ENCODE measurements at places on chromosomes 1 and 21.

DNA sequence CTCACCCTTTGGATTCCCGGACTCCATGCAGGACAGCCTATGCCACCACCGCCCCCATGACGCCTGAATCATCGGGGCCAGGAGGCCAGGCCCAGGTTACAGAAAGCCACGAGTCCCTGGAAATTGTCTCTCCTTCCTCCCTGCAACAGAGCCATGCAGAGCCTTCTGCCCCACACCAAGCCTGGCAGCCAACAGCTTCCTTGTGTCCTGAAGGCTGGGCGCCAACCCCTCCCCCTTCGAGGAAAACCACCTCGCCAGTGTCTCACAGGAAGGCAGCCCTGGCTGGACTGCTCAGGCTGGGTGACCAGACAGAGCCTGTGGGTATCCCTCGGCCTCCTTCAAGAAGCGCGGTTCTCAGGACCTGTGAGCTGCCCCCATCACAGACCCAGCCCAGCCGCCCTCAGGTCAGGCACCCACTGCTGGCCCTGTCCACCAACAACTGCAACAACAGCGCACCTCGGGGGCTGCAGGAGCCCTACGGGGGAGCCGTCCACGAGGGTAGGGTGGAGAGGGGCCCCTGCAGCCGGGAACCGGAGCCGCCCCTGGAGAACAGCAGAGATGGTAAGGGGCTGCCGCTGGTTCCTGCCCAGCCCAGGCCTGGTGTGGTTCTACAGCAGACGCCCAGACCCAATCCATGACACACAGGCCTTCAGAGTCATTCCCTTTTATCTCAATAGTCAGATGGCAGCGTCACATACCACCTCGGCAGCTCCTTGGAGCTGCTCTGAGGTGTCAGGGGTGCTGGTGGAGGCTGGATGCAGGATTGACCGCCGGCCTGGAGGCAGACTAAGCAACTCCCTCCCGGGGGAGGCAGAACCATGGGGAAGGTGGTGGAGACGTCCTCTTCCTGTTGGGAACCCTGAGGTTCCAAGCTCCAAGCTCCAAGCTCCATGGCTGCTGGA lies 23.7 kb downstream of the KIAA1614 start:
- no peak for DNase-seq

GRCh38 chr1:10824821-10825540 lies 28.5 kb upstream of the CASZ1 start:
- DNase-seq, result no peak

- no peak for DNase-seq
These were observed 180.3 kb upstream of the DMRTA2 start for GRCh38 chr1:50603274-50604271.

- no peak for DNase-seq
These were observed 98.5 kb downstream of the ATP5PO start for GRCh38 chr21:33817138-33817537.

DNA sequence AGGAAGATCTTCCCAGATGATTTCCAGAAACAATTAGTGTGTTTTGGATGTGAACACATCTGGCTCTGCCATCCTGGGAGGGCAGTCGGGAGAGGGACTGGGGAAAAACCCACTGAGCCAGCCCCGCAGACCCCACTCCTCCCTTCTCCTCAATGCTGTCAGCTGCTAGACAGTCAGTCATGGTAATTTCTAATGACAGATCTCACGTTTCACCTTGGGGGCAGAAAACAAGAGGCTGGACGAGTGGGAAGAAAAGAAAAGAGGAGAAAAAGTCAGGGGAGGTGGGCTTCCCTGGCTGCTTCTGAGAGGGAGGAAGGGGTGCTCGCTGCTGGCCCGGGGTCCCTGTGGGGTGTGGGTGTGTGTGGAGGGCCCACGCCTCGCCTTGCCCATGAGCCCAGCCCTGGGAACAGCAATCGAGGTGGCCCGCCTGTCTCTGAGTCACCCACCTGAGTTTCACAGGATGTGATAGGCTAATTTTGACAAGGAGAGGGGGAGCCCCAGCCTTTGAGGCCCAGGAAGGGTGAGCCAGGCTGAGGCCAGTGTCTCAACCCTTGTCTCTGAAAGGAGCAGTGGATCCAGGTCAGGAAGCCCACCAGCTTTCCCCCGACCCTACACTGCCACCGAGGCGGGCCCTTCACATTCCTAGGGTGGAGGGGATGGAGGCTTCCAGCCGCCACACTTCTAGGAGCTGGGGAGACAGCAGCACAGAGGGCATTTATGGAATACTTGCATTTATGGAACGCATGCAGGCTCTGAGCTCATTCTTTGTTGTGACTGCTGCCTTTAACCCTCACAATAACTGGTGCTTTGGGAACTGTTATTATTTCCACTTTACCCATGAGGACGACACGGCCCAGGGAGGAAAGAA lies 49.1 kb upstream of the IFNLR1 start:
- peak; percentile 78 for DNase-seq

- DNase-seq, result peak; percentile 91
These were observed 33.0 kb upstream of the H6PD start for GRCh38 chr1:9201401-9202239.

- DNase-seq, result peak; percentile 86
These were observed 55.5 kb upstream of the PSEN2 start for GRCh38 chr1:226814751-226815537.

DNA sequence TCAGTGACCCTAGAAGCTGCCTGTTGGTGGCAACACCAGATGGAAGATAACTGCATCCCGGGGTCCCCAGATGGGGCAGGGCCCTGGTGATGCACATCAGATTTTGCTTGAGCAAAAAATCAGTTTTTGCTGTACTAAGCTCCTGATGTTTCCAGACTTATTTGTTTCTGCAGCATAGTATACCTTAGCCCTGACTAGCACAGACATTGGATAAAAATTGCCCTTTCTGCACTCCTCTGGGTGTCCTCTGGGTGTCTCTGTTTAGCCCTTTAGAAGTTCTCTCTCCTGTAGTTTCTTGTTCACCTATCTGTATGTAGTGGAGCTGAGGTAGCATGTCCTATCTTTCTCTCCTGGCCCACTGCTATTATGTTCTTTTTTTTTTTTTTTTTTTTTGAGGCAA lies 30.3 kb upstream of the PLA2G2C start:
- DNase-seq, result no peak

- DNase-seq, result no peak
These were observed 117.7 kb downstream of the EIF4G3 start for GRCh38 chr1:21059021-21059420.

DNA sequence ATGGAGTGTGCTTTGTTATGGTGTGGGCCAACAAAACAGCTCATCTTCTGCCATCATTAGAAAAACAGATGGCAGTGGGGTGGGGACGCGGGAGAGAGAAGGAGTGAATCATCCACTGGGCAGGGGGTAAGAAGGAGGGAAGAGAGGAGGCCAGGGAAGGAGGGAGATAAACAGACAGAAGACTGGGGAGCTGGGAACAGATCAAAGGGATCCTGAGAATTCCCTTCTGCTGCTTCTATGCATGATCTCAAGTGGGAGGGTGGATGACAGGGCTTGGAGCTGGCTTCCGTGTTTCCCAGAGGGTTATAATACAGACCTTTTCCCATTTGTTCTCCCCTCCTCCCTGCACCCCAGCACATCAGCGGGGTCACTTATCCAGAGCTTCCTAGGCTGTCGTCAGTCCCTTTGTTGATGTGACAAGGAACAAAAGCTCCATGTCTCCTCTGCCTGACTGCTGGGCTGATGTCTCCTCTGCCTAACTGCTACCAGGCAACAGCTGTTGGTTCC lies 338.6 kb downstream of the PAPPA2 start:
- DNase-seq, result no peak

DNA sequence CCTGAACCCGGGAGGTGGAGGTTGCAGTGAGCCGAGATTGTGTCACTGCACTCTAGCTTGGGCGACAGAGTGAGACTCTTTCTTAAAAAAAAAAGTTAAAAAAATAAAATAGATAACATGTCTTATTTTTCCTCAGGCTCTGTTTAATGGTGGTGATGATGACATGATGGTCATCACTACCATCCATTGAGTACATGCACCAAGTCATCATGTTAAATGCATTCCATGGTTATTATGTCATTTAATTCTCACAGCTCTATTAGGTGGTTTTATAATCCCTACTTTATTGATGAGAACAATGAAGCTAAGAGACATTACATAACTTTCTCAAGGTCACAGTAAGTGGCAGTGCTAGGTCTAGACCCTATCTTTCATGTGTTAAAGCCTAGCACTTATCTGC lies 34.4 kb upstream of the MAB21L3 start:
- DNase-seq, result no peak

DNA sequence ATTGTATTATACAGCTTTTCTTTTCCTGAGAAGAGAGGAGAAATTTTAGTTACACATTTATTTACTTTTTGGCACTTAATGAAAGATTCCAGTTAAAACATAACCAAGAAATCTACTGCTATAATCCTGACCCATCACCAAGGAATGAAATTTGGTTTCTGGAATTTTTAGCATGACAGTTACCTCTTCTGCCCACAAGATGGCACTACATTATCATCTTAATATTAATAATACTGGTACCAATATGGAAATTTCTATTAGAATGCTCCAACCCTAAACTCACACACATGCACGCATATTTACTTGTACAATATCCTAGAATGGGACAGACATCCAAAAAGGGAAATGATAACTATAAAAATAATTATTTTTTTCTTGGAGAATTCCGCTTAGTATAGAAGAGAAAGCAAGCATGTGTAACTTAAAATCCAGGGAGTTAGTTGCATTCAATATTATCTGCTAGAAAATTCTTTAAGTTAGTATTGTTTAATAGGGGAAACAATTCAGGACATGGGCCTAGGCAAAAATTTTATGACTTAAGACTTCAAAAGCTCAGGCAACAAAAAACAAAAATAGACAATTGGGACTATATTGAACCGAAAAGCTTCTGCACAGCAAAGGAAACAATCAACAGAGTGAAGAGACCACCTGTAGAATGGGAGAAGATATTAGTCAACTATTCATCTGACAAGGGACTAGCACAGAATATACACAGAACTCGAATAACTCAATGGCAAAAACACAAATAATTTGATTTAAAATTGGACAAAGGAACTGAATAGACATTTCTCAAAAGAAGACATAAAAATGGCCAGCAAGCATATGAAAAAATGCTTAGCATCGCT lies 37.4 kb downstream of the MAP3K21 start:
- DNase-seq, result no peak

- DNase-seq, result no peak
These were observed 98.0 kb upstream of the BCAR3 start for GRCh38 chr1:93779540-93780165.

DNA sequence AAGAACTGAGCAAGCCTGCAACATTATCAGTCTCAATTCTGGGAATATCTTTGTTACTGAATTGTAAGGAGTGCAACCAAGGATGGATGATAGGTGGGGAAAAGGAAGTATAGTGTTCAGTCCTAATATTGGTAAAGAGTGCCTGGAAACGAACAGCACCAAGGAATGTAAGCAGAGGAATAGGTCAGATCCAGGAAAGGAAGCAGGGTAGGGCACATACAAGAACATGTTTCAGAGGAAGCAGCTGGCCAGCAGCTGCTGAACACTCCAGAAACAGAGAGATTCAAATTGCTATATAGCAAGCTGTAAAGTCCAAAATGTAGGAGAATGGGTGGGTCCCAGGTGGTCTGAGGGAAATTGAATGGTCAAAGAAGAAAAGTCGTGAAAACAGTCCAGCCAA lies 37.9 kb downstream of the CRB1 start:
- DNase-seq, result no peak

- no peak for DNase-seq
These were observed 22.7 kb upstream of the ACTL8 start for GRCh38 chr1:17732475-17732874.

DNA sequence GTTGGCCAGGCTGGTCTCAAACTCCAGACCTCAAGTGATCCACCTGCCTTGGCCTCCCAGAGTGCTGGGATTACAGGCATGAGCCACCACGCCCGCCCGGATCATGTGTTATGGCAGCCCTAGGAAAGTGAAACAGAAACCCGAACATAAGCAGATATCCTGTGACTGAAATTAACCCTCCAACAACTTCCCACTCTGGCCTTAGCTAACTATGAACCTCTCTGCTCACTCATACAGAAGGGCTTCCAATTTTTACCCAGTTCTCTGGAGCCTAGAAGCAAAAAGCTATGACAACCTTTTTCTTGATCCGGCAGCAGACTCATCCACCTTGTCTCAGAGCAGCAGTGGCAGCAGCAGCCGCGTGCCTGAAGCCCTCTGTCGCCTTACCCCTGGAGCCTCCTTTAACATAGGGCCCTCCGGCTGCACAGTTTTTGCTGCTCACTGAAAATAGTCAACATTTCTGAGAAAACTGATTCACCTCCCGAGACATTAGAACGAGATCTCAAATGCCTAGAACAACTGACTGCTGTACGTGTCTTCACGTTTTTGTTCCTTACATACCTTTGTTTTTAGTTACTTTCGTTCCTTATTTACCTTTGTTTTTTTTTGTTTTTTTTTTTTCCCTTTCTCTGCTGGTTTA lies 9.3 kb downstream of the CBR1 start:
- DNase-seq, result no peak

- DNase-seq, result no peak
These were observed 20.2 kb downstream of the ECHDC2 start for GRCh38 chr1:52901384-52901783.

Measured in posterior vena cava (tissue), 2 donors.